ENCODE measurements at places on chromosomes 1 and 21. TPM values are rescaled to one million over a fixed set of nuclear protein-coding genes. Genes with fewer than 3 reads are reported as not detected.

GRCh38 chr1:20058531-20058930 is 11.5 kb upstream of the PLA2G5 start:
- no peak overlapping the region for H3K4me3 ChIP-seq
- peak; percentile 12 for DNase-seq
- no peaks in the 10 kb centered on the region for H3K36me3 ChIP-seq
- no peaks in the 10 kb centered on the region for H3K4me1 ChIP-seq
- H3K27ac ChIP-seq = no peak overlapping the region
- no peaks in the 10 kb centered on the region for H3K27me3 ChIP-seq

GRCh38 chr1:236150986-236151385 is 8.6 kb downstream of the GPR137B start:
- no peaks in the 10 kb centered on the region for H3K36me3 ChIP-seq
- no peaks in the 10 kb centered on the region for H3K27me3 ChIP-seq
- no peak overlapping the region for H3K4me3 ChIP-seq
- no peak for DNase-seq

DNA sequence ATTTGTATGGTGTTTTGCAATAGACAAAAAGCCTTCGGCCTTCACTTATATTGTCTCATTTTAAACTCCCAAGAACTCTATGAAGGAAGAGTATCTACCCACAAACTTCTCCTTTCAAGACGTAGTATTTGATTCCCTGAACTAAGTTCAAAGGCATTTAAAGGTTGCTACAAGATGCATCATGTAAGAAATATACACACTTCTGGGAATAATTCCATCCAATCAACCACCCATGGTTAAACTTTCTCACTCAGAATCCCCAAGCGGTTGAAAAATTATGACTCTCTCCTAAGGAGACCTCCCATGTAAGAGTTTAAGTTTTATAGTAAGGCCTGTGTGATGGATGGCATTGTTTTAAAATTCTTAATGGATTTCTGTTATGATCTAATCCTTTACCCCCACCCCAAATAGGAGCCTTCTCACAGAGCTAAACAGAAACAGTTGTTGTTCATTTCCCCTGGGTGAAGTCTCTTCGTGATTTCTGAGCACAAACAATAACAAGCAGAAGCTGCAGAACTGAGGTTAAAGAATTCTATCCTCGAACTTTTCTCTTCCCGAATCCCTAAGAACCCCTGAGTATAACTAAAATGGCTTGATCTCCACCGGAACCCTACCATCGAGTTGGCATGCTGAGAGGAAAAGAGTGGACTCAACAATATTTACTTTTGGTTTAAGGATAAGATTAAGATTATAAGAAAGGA is 185.0 kb downstream of the TGFBR3 start:
- no peaks in the 10 kb centered on the region for H3K4me1 ChIP-seq
- peak overlapping the region; percentile 19 for H3K27ac ChIP-seq

GPR25 gene
- total RNA-seq = not detected

CLDN14 gene
- not detected for total RNA-seq

GRCh38 chr1:68270951-68271350 is 38.6 kb upstream of the WLS start:
- no peaks in the 10 kb centered on the region for H3K27me3 ChIP-seq
- DNase-seq = no peak
- no peaks in the 10 kb centered on the region for H3K4me1 ChIP-seq
- no peak overlapping the region for H3K4me3 ChIP-seq
- H3K36me3 ChIP-seq = no peaks in the 10 kb centered on the region
- no peak overlapping the region for H3K27ac ChIP-seq

- no peak overlapping the region for H3K4me3 ChIP-seq
- peaks cover 9% of the 10 kb centered on the region for H3K4me1 ChIP-seq
- H3K27ac ChIP-seq = no peak overlapping the region
- no peak for DNase-seq
- H3K27me3 ChIP-seq = no peaks in the 10 kb centered on the region
Measured at GRCh38 chr21:37063433-37063832, 9.4 kb downstream of the PIGP start.

LRP8 gene
- total RNA-seq = 6.1 TPM

NFYC gene
- total RNA-seq = 23.3 TPM

- H3K36me3 ChIP-seq = peaks cover 86% of the 10 kb centered on the region
- H3K4me1 ChIP-seq = no peaks in the 10 kb centered on the region
- no peak overlapping the region for H3K4me3 ChIP-seq
- no peak overlapping the region for H3K27ac ChIP-seq
Measured at GRCh38 chr1:206449565-206449964, 20.7 kb upstream of the IKBKE start.

PCSK9 gene
- 26.1 TPM for total RNA-seq

DNA sequence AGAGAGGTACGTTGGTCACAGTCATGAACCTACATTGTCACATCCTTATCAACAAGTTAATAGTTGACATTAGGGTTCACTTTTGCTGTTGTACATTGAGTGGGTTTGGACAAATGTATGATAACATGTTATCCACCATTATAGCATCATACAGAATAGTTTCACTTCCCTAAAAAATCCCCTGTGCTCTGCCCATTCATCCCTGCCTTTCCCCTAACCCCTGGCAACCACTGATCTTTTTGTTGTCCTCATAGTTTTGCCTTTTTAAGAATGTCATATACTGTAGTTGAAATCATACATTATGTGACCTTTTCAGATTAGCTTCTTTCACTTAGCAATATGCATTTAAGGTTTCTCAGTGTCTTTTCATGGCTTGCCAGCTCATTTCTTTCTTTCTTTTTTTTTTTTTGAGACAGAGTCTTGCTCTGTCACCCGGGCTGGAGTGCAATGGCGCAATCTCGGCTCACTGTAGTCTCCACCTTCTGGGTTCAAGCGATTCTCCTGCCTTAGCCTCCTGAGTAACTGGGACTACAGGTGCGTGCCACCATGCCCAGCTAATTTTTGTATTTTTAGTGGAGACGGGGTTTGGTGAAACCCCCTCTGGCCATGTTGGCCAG is 50.6 kb downstream of the UCK2 start:
- H3K4me3 ChIP-seq = no peak overlapping the region
- no peaks in the 10 kb centered on the region for H3K27me3 ChIP-seq
- no peak for DNase-seq
- no peaks in the 10 kb centered on the region for H3K36me3 ChIP-seq
- H3K4me1 ChIP-seq = peaks cover 63% of the 10 kb centered on the region
- peak overlapping the region; percentile 83 for H3K27ac ChIP-seq

- no peak overlapping the region for H3K4me3 ChIP-seq
- no peaks in the 10 kb centered on the region for H3K36me3 ChIP-seq
- no peaks in the 10 kb centered on the region for H3K27me3 ChIP-seq
- no peak for DNase-seq
Measured at GRCh38 chr1:73832276-73833181, 365.4 kb downstream of the LRRIQ3 start.

GRCh38 chr1:153613406-153613805 is 469 bp upstream of the S100A16 start:
- peak overlapping the region; percentile 76 for H3K4me3 ChIP-seq
- peak overlapping the region; percentile 88 for H3K27ac ChIP-seq

All from stomach (tissue), 19 donors.